ENCODE measurements at places on chromosomes 3 and 15. TPM values are rescaled to one million over a fixed set of nuclear protein-coding genes. Genes with fewer than 3 reads are reported as not detected.

DNA sequence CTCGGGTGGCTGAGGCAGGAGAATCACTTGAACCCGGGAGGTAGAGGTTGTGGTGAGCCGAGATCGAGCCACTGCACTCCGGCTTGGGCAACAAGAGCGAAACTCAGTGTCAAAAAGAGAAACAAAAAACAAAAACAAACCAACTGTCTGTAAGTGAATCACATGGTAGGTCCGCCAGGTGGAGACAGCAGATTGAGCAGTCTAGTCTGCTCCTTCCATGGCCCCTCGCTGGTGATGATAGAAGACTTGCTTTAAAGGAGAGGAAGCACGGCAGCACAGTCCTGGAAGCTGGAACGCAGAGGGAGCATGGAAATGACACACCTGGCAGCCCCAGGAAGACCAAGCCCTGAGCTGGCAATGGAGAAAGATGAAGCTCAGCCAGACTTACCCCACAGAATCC, 31.4 kb upstream of the MGLL start:
- DNase-seq: peak; percentile 79

GRCh38 chr3:125179143-125179883, 33.2 kb downstream of the SLC12A8 start:
- DNase-seq: no peak

DNA sequence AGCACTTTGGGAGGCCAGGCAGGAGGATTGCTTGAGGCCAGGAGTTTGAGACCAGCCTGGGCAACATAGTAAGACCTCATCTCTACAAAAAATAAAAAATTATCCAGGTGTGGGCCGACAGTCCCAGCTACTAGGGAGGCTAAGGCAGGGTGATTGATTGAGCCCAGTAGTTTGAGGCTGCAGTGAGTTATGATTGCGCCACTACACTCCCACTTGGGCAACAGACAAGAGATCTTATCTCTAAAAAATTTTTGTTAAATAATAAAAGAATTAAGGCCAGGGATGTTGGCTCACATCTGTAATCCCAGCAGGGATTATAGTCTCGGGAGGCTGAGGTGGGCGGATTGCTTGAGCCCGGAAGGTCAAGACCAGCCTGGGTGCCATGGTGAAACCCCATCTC, 25.8 kb upstream of the NFKBIZ start:
- DNase-seq: no peak

- peak; percentile 85 for DNase-seq
Measured at GRCh38 chr3:43259626-43260025, 26.7 kb upstream of the SNRK start.

GRCh38 chr3:132981719-132982118, 56.5 kb upstream of the TMEM108 start:
- no peak for DNase-seq

Gene ABHD10
- 12.1 TPM for total RNA-seq

Data from esophagus muscularis mucosa (tissue), 4 donors.